ENCODE measurements at places on chromosomes 12 and 14. TPM values are rescaled to one million over a fixed set of nuclear protein-coding genes. Genes with fewer than 3 reads are reported as not detected.

GRCh38 chr14:62722406-62722805 lies 322.9 kb downstream of the KCNH5 start:
- no peak overlapping the region for H3K27ac ChIP-seq
- DNase-seq, result no peak
- no peaks in the 10 kb centered on the region for H3K36me3 ChIP-seq
- H3K4me3 ChIP-seq, result no peak overlapping the region
- H3K4me1 ChIP-seq, result no peaks in the 10 kb centered on the region
- H3K27me3 ChIP-seq, result no peaks in the 10 kb centered on the region

DNA sequence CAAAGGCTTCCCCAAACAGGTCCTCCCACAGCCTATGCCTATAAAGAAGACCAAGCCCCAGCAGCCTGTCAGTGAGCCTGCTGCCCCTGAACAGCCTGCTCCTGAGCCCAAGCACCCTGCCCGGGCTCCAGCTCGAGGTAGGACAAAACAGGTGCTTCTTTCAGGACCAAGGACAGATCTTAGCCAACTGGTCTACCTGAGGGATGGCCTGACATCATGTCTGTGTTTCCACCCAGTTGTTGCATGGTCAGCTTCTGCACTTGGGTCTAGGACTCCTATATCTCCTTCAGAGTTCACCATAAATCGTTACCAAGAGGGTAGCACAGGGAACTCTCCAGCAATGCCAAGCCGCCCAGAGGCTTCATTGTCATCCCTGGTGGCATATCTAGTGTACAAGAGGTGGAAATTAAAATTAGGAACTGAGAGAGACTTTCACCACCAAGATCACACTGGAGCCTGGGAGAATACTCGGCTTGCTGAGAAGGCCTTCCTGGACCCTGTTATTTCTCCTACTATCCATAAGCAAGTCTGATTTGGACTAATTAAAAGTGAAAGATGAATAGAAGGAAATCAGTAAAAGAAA lies 38.2 kb upstream of the OAS1 start:
- no peak for DNase-seq
- H3K4me3 ChIP-seq, result no peak overlapping the region
- no peaks in the 10 kb centered on the region for H3K36me3 ChIP-seq
- no peak overlapping the region for H3K27ac ChIP-seq
- H3K27me3 ChIP-seq, result no peaks in the 10 kb centered on the region
- H3K4me1 ChIP-seq, result no peaks in the 10 kb centered on the region

DNA sequence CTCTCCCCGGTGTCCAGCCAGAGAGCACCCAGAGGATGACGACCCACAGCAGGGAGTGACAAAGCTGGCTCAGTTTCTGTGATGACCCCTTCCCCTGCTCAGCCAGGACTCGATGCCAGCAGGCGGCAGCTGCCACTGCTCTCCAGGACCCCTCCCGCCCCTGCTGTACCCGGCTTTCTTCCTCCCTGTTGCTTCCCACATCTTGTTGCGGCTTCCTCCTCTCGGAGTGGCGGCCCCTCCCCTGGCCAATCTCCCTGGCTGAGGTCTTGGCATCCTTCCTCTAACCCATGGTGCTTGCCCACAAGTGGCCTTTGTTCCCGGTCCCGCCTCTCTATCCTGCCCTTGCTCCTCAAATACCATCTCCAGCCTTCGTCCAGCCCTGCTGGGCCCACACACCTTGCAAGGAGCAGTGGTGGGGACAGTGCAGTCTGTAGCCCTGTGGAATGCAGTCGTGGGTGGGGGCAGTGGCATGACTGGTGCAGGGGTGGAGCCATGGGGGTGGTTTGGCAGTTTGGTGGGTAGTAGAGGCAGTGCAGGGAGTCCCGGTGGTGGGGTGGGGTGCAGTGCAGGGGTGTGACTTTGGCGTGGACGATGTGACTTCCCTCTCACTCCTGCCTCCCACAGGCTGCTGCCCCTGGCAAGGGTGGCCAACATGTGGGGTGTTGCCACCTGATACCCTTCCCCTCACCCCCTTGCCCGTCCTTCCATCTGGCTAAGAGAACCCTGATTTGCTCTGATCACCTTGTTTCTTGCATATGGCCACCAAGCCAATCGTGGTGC lies 16.3 kb upstream of the BEGAIN start:
- no peak for DNase-seq
- no peak overlapping the region for H3K4me3 ChIP-seq
- no peaks in the 10 kb centered on the region for H3K27me3 ChIP-seq

GRCh38 chr14:31059152-31059924 lies 33.2 kb upstream of the STRN3 start:
- no peak overlapping the region for H3K27ac ChIP-seq
- no peaks in the 10 kb centered on the region for H3K4me1 ChIP-seq
- no peaks in the 10 kb centered on the region for H3K27me3 ChIP-seq
- H3K4me3 ChIP-seq, result no peak overlapping the region
- no peak for DNase-seq

DNA sequence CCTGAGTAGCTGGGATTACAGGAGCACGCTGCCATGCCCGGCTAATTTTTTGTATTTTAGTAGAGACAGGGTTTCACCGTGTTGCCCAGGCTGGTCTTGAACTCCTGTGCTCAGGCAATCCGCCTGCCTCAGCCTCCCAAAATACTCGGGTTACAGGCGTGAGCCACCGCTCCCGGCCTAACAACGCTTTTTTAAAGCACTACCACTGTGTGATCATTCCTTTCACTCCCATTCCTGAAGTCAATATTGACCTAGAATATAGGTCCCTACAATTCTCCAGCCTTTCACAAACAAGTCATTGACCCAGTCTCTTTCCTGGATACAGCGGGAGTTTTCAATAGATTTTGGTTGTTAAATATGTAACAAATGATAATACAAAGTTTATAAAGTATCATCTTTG lies 62.8 kb downstream of the KIF21A start:
- no peak overlapping the region for H3K4me3 ChIP-seq
- no peaks in the 10 kb centered on the region for H3K4me1 ChIP-seq
- DNase-seq, result no peak
- H3K27ac ChIP-seq, result no peak overlapping the region
- H3K27me3 ChIP-seq, result no peaks in the 10 kb centered on the region
- no peaks in the 10 kb centered on the region for H3K36me3 ChIP-seq

GRCh38 chr12:16606991-16607390 lies 1.0 kb upstream of the LMO3 start:
- H3K27ac ChIP-seq, result peak overlapping the region; percentile 59
- H3K4me1 ChIP-seq, result no peaks in the 10 kb centered on the region
- no peaks in the 10 kb centered on the region for H3K36me3 ChIP-seq
- H3K4me3 ChIP-seq, result peak overlapping the region; percentile 67

- no peak overlapping the region for H3K4me3 ChIP-seq
- H3K27ac ChIP-seq, result no peak overlapping the region
- H3K36me3 ChIP-seq, result no peaks in the 10 kb centered on the region
- no peaks in the 10 kb centered on the region for H3K4me1 ChIP-seq
Measured at GRCh38 chr12:98222135-98222534, 293.3 kb upstream of the TMPO start.

- H3K36me3 ChIP-seq, result no peaks in the 10 kb centered on the region
- H3K4me3 ChIP-seq, result no peak overlapping the region
- no peak overlapping the region for H3K27ac ChIP-seq
- H3K27me3 ChIP-seq, result no peaks in the 10 kb centered on the region
- no peak for DNase-seq
Measured at GRCh38 chr14:101153691-101154090, 250.2 kb upstream of the RTL1 start.

GRCh38 chr12:121630791-121631355 lies 4.5 kb downstream of the ORAI1 start:
- H3K4me3 ChIP-seq, result no peak overlapping the region
- no peak for DNase-seq
- no peak overlapping the region for H3K27ac ChIP-seq
- H3K27me3 ChIP-seq, result no peaks in the 10 kb centered on the region

DNA sequence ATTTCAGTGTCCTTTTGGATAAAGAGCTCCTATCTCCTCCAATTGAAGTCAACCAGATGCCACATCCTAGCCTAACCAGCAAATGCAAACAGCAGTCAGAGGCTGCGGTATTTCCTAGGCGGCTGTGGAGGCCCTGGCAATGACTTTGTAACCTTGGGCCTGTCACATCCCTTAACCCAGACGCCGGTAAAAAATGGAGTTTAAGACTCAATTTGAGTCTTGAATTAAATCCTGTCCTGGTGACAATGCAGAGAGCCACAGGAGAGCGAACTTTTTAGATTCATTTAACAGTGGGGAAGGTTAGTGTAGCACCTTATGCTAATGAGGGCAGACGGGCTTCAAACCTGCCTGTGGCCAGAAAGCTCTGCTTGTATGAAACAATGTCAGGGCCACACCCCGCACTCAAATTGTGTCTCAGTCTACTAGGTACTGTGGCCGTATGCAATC lies 1.3 kb downstream of the C12orf75 start:
- no peaks in the 10 kb centered on the region for H3K36me3 ChIP-seq
- H3K27me3 ChIP-seq, result no peaks in the 10 kb centered on the region
- H3K4me3 ChIP-seq, result peak overlapping the region; percentile 87
- H3K27ac ChIP-seq, result peak overlapping the region; percentile 83
- no peak for DNase-seq
- no peaks in the 10 kb centered on the region for H3K4me1 ChIP-seq

DNA sequence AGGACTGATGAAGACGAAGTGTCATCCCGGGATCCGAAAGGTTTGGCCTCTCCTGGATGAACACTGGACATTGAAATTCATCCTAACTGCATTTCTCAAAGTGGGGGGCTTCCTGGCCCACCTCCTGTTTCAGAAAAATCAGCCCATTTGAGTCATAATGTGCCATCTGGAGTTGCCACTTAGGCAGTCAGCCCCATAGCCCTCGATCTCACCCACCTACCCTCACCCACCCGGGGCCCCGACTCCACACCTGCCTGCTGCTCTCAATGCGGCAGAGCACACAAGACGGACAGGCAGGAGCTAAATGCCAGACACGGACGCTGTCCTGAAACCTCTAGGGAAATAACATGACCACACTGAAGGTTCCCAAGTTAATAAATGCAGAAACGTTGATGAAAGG lies 12.6 kb downstream of the DLK1 start:
- DNase-seq, result peak; percentile 16
- no peaks in the 10 kb centered on the region for H3K36me3 ChIP-seq
- H3K4me3 ChIP-seq, result no peak overlapping the region
- no peaks in the 10 kb centered on the region for H3K27me3 ChIP-seq

DNA sequence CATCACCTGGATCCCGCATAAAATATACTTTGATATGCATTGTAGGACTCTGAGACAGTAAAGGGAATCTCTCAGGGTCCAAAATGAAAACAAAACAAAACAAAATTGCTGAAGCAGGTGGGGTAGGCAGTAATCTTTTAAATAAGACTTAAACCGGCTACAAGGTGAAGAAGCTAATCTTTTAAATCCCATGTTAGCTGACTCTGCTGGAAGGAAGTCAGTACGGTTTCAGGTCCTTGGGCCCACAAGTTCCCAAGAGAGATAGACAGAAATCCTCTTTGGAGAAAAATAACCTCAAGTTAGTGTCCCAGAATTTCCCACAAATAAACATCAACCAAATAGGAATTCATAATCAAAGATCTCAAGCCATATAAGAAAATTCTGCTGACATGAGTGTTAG lies 5.0 kb upstream of the EPS8 start:
- no peak overlapping the region for H3K4me3 ChIP-seq
- H3K27me3 ChIP-seq, result no peaks in the 10 kb centered on the region
- no peak overlapping the region for H3K27ac ChIP-seq
- no peak for DNase-seq
- H3K4me1 ChIP-seq, result no peaks in the 10 kb centered on the region
- no peaks in the 10 kb centered on the region for H3K36me3 ChIP-seq

GRCh38 chr12:128383357-128383937 lies 116.5 kb downstream of the TMEM132C start:
- H3K36me3 ChIP-seq, result no peaks in the 10 kb centered on the region
- no peaks in the 10 kb centered on the region for H3K4me1 ChIP-seq
- DNase-seq, result no peak
- no peak overlapping the region for H3K27ac ChIP-seq
- no peaks in the 10 kb centered on the region for H3K27me3 ChIP-seq

GRCh38 chr14:45034730-45035129 lies 49.2 kb upstream of the PRPF39 start:
- no peaks in the 10 kb centered on the region for H3K4me1 ChIP-seq
- H3K4me3 ChIP-seq, result no peak overlapping the region
- DNase-seq, result no peak
- peaks cover 8% of the 10 kb centered on the region for H3K36me3 ChIP-seq
- no peak overlapping the region for H3K27ac ChIP-seq

DNA sequence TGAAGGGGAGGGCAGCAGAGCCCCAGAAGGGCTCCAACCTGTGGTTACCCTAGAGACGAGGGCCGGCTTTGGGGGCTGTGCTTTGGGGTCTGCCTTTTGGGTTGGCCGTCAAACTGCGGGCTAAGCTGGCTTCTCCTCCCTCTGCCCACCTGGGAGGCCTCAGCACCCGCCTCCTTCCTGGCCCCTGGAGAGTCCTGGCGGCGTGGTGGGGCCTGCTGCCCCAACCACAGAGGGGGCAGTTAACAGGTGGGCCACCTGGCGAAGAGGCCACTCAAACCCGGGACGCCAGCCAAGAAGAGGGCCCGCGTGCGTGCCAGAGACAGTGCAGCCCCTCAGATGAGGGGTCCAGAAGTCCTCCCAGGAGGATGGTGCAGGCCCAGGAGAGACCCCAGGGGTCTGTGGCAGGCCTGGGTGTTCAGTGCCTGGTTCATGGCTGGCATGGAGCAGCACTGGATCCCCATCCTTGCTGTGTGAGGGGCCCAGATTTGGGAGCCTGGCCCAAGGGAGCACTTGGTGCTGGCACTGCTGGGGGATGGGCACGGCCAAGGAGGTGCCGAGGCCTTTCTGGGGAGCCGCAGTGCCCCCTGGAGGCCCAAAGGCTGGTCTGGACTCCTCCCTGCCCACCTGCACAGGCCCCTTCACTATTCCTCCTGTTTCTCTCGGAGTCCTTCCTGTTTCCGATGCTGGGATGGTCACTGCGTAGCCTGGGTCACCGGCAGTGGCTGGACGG lies 48.8 kb downstream of the LRCOL1 start:
- H3K27ac ChIP-seq, result no peak overlapping the region
- no peaks in the 10 kb centered on the region for H3K27me3 ChIP-seq
- no peak overlapping the region for H3K4me3 ChIP-seq
- H3K4me1 ChIP-seq, result peaks cover 2% of the 10 kb centered on the region
- H3K36me3 ChIP-seq, result no peaks in the 10 kb centered on the region

- no peaks in the 10 kb centered on the region for H3K4me1 ChIP-seq
- no peak for DNase-seq
- H3K36me3 ChIP-seq, result no peaks in the 10 kb centered on the region
- no peak overlapping the region for H3K27ac ChIP-seq
- H3K4me3 ChIP-seq, result no peak overlapping the region
- H3K27me3 ChIP-seq, result no peaks in the 10 kb centered on the region
Measured at GRCh38 chr12:111215881-111216280, 153.0 kb downstream of the PHETA1 start.

- H3K4me3 ChIP-seq, result no peak overlapping the region
- H3K4me1 ChIP-seq, result no peaks in the 10 kb centered on the region
- H3K27me3 ChIP-seq, result no peaks in the 10 kb centered on the region
- DNase-seq, result no peak
- no peak overlapping the region for H3K27ac ChIP-seq
Measured at GRCh38 chr14:63598807-63599206, 42.9 kb downstream of the WDR89 start.

- H3K27me3 ChIP-seq, result no peaks in the 10 kb centered on the region
- H3K27ac ChIP-seq, result no peak overlapping the region
- H3K4me1 ChIP-seq, result no peaks in the 10 kb centered on the region
- no peaks in the 10 kb centered on the region for H3K36me3 ChIP-seq
- DNase-seq, result no peak
Measured at GRCh38 chr12:75103822-75104221, 105.8 kb downstream of the KCNC2 start.

GNG2 gene
- 11.4 TPM for total RNA-seq

CHMP4A gene
- total RNA-seq, result 27.0 TPM

ARMH4 gene
- total RNA-seq, result 3.8 TPM

KRT73 gene
- not detected for total RNA-seq

SYT1 gene
- total RNA-seq, result 0.64 TPM

CLEC9A gene
- not detected for total RNA-seq

POLR3B gene
- 0.21 TPM for total RNA-seq

KCNJ8 gene
- 27.8 TPM for total RNA-seq

FAM186B gene
- total RNA-seq, result not detected

All from ascending aorta (tissue), 2 donors.